ENCODE measurements at places on chromosomes 6 and 20.

- no peak for DNase-seq
These were observed 43.8 kb upstream of the DSE start for GRCh38 chr6:116326996-116327395.

DNA sequence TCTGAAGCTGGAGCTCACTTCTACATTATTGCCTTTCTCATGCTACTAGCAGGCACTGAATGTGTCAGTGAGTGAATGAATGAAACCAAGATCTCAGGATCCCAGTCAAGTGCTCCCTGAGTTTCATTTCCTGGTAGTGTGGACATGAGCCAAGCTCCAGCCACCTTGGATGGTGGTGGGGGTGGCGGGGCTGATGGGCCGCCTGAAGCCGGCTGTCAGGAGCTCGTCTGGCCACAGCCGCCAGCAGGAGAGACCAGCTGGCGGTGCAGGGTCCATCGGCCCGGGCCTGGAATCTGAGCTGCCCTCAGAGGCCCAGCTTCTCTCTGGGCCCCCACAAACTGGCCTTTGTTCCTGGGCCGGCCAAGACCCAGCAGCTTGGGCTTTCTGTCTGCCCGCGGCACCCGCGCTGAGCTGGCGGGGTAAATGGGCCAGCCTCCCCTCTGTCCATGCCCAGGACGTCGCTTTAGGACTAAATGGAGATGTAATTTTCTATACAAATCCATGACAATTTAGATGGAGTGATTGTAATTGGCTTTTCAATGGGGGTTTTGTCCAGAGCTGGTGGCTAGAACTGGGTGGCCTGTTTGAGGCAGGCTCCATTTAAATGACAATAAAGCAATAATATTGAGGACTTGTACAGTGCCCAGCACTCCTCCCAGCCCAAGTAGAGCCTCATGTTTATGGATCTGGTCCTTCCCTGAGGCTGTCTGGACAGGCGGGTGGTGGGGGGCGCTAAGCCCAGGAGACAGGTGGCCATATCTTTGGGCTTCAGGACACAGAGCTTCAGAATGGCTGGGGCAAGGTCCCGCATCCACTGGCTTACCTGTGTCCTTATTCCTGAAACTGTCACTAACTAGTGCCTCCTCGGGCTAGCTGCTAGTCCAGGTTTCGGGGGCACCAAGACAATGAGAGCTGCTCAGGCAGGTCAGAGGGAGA is 43.5 kb downstream of the NOL4L start:
- DNase-seq, result no peak

- no peak for DNase-seq
These were observed 32.8 kb downstream of the KIAA1755 start for GRCh38 chr20:38227420-38228360.

- no peak for DNase-seq
These were observed 1310.1 kb downstream of the EPHA7 start for GRCh38 chr6:92109256-92109655.

- DNase-seq, result peak; percentile 26
These were observed 1.4 kb downstream of the CLIC1 start for GRCh38 chr6:31734821-31735406.

DNA sequence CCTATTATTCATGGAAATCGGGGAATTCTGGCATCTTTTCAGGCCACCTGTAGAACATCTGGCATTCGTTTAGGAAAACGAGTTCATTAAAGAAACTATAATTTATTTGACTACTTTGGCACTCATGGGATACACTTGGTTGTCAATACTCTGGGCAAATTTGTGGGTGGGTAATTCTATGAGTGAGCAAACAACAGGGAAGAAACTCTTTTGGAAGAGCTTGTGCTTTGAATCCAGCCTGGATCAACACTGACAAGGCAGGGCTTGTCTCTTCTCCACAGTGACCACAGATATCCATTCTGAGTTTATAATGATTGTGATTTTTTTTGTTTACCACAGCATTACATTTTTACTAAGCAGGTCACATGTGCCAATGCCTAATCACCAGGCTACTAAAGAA is 394.7 kb downstream of the THBS2 start:
- DNase-seq, result no peak

- no peak for DNase-seq
These were observed at the start of gene STXBP5 for GRCh38 chr6:147204060-147204785. Gene STXBP5 (plus strand): TSS chr6:147204417. CDS start chr6:147204533, 116 bp downstream.

GRCh38 chr6:15822835-15823234 is 160.0 kb upstream of the DTNBP1 start:
- no peak for DNase-seq

- DNase-seq, result no peak
These were observed 39.3 kb downstream of the GSTA2 start for GRCh38 chr6:52724042-52724405.

DNA sequence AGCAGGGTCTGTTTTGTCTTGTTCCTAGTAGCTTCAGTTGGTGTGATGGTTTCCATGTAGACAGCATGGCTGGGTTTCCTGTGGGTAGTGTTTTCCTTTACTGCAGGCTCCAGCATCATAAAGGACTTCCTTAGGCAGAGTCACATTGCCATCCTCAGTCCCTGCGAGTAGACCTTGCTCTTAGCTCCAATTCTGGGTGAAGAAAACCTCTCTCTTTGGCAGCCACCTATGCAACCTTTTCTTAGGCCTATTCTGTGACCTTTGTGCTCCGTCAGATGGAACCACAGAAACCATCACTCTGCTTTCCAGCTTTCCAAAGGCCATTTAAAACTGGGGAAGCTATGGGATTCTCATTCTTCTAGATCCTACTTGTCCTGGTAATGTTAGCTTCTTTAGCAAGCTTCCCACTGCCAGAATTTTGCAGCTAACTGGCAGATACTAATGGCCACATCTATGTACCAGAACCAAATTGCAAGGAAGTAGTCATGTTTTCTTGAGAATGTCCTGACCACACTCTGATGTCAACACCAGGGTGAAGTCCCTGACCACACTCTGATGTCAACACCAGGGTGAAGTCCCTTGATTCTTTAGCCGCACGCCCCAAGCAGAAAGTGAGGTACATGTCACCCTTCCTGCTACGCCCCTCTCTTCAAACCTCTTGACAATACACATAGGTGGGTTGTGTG is 646.6 kb upstream of the HS3ST5 start:
- DNase-seq, result no peak

DNA sequence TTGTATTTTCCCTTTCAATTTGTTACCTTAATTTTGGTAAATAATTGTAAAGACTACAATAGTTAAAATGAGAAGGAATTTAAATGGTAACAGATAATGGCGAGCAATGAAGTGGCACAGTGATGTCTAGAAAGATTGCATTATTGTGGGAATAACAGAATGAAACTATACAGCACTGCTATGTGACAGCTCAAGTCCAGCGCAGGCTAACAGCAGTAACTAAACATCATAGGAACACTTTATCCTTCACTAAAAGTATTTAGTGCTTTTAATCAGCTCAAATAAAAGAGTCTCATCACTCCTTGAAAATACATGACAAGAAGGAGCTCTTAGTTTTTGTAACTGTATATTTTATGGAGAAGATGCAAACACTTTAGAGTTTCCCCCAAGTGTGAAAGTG is 190.8 kb downstream of the TENT5A start:
- no peak for DNase-seq

DNA sequence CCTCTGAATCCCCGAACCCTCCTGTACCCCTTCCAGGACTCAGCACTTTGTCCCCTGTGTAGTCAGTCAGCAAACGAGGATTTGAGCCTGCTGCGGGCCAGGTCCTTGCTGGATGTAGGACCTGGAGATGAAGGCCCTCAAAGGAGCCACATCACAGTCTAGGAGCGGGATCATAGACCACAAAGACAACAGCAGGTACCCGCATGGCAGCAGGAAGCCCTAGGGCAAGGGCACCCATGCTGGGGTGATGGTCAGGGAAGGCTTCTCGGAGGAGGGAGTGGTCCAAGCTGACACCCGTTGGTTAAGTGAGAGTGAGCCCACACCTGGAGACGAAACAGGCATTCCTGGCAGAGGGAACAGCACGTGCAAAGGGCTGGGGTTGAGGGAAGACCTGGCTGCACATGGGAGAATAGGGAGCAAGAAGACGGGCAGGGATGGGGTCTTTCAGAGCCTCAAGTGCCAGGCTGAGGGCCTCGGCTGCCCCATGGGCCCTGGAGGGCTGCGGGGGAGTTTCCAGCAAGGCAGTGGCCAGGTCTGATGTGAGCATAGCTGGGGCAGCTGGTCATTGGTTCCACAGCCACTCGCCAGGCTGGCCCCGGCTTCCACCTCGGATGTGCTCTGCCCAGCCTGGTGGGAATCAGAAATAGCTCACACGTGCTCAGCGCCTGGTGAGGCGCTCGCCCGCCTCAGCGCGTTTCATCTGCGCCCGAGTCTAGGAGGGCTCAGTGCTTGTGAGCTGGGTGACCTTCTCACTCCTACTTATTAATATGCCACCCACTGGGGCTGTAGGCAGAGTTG is 15.0 kb downstream of the DLGAP4 start:
- no peak for DNase-seq

GRCh38 chr6:79648328-79648727 is 17.2 kb downstream of the SH3BGRL2 start:
- no peak for DNase-seq

GRCh38 chr6:122429323-122429722 is 29.9 kb downstream of the HSF2 start:
- no peak for DNase-seq

- DNase-seq, result no peak
These were observed 37.3 kb upstream of the IFNGR1 start for GRCh38 chr6:137256350-137257103.

- DNase-seq, result no peak
These were observed 69.6 kb upstream of the SMIM28 start for GRCh38 chr6:138307816-138308730.

GRCh38 chr6:7159790-7160525 is 52.2 kb downstream of the RREB1 start:
- no peak for DNase-seq

DNA sequence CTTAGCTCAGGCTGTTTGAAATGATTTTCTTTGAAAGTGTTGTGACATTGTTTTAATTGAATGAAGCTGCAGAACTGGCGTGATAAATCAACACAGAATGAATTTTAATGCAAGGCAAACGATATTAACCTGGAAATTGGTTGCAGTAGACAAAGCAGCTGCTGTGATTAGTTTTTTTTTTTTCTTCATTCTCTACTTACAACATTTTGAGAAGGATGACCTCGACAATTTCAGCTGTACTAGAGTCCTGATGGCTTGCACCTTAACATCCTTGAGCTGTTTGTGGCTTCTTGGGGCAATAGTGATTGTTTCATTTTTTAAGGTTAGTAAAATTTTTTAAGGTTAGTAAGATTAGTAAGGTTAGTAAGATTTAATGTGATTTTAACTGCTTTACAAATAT is 54.2 kb downstream of the QKI start:
- no peak for DNase-seq

DNA sequence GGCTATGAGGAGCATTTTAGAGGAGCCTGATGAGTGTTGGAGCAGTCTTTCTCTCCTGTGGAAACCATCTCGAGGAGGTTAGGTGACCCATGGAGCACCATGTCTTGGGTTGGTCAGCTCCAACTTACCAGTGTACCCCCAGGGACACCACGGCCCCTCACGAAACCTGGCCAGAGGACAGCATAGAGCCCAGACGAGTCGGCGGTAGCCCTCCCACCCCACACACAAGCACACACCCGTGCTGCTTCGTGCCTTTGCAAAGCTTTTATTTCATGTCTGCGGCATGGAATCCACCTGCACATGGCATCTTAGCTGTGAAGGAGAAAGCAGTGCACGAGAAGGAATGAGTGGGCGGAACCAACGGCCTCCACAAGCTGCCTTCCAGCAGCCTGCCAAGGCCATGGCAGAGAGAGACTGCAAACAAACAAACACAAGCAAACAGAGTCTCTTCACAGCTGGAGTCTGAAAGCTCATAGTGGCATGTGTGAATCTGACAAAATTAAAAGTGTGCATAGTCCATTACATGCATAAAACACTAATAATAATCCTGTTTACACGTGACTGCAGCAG is 53.6 kb downstream of the EZR start:
- no peak for DNase-seq

DNA sequence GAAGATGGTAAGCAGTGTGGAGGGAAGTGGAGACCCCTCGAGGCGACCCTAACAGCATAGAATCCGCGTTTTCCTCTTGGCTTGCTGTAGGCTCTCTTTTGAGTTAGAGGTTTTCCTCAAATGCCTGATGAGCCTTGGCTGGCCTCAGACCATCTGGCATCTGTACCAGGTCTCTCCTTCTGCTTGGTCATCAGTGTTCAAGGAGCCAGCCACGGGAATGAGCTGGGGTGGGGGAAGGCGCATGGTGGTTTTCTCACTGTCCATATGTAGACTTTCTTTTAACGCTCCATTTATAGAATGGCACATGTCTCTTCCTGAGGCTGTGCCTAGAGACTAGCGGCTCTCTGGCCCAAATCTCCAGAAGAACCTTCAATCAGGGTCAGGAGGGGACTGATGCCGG is 8.1 kb upstream of the GUCA1A start:
- DNase-seq, result no peak

- DNase-seq, result no peak
These were observed 1.3 kb upstream of the SLC17A1 start for GRCh38 chr6:25833136-25833535.

- DNase-seq, result no peak
These were observed 193.5 kb downstream of the UNC5CL start for GRCh38 chr6:40845553-40845952.

- no peak for DNase-seq
These were observed 47.2 kb downstream of the CTNNBL1 start for GRCh38 chr20:37741055-37741454.

DNA sequence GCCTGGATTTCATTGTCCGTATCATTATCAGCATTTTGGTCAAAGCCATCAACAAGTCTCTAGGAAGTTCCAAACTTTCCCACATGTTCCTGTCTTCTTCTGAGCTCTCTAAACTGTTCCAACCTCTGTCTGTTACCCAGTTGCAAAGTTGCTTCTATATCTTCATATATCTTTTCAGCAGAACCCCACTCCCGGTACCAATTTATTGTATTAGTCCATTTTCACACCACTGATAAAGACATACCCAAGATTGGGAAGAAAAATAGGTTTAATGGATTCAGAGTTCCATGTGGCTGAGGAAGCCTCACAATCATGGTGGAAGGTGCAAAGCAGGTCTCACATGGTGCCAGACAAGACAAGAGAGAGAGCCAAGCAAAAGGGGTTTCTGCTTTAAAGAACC is 293.2 kb downstream of the EPM2A start:
- DNase-seq, result no peak

DNA sequence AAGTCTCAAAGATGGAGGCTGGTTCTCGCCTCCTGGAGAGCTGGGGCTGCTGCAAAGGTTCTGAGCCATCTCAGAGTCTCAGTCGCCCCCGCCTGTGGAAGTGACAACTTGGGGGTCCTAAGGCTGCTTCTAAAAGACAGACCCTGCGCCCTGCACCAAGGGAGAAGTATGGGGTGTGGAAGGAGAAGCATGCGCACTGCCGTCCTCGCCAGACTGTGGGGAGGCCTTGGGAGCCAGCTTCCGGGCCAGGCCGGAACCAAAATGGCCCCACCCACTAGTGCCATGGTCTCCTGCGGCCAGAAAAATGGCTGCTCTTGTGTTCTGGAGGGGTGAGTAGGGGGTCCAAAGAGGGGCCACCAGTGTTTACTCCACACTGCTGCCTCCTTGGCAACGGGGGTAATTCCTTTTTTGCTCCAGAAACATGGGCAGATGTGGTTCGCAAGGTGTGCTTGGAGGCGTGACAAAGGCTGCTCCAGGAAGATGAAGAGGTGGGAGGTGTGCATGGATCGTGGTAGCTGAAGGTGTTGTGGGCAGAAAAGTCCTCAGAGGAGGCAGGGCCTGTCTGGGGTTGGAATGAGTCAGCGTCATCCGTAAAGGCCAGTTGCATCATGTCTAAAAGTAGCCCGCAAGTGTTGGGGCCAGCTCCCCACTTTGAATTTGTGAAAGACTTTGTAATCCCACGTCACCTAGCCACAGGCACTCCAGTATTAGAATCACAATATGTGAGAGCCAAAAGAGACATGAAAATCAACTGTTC is 329.8 kb upstream of the SOX4 start:
- DNase-seq, result no peak

- DNase-seq, result no peak
These were observed 6.3 kb downstream of the IPCEF1 start for GRCh38 chr6:154350293-154350692.
